Putamen (tissue), 1 donor: ENCODE measurements at places on chromosomes 13 and 19.

DNA sequence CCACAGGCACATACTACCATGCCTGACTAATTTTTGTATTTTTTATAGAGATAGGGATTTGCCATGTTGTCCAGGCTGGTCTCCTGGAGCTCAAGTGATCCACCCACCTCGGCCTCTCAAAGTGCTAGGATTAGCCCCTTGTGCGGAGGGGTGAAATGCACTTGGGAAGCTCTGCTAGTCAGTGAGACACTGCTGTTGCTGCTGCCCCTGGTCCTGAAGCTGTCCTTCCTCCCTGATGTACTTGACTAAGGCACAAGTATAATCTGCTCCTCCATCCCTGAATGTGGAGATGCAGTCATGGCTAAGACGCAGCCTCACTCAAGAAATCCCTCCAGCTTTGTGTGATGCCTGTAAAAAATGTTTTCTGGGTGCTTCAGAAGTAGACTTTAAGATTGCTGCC is 124.5 kb downstream of the KCTD15 start:
- no peak for DNase-seq

GRCh38 chr19:22052644-22053013 is 345 bp downstream of the ZNF257 start:
- DNase-seq = no peak

GRCh38 chr19:56612737-56613136 is 17.6 kb downstream of the ZNF71 start:
- DNase-seq = no peak

- DNase-seq = no peak
Observed at GRCh38 chr13:50945669-50946068, 36.1 kb downstream of the RNASEH2B start.

- DNase-seq = no peak
Observed at GRCh38 chr19:41706741-41707501, 1.5 kb upstream of the CEACAM5 start.
